Hematopoietic multipotent progenitor cell treated with erythropoietin and hydrocortisone succinate and interleukin-3 and kit ligand, for 17 days (in vitro differentiated cells): ENCODE measurements at places on chromosomes 6 and 20.

- no peak for DNase-seq
These were observed 255.7 kb upstream of the THEMIS start for GRCh38 chr6:128156321-128157111.

GRCh38 chr6:129475477-129476247 is 234.3 kb downstream of the ARHGAP18 start:
- DNase-seq: no peak

- DNase-seq: no peak
These were observed 113.5 kb upstream of the PHACTR1 start for GRCh38 chr6:12602951-12603672.

GRCh38 chr6:39917981-39918380 is 16.3 kb downstream of the MOCS1 start:
- DNase-seq: no peak

- DNase-seq: no peak
These were observed 281.8 kb downstream of the NRN1 start for GRCh38 chr6:5724911-5725310.

DNA sequence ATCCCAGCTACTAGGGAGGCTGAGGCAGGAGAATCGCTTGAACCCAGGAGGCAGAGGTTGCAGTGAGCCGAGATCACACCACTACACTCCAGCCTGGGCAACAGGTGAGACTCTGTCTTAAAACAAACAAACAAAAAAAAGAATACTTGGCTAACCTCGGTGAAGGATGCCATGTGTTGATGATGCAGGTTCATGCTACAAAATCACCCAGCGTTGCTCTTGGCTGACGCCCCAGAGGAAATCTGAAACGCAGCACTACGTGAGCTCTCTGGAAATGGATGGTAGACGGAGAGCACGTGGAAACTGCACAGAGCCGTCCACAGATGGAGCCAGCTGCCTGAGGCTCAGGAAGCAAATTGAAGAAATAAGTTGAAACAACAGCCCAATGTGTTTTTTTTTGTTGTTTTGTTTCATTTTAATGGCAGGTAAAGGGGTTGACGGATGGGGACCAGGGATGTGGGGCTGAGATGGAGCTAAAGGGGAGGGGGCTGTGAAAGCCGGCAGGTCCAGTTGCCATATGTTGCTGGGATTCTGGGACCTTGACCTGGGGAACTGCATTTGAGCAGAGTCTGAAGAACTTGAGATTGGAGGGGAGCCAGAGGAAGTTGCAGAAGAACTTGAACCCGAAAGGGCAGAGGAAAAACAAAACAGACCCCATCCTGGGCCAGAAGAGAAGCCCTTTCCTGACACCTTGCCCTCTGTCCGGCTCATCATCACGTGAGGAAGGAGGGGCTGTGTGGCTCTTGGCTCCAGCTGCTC is 12.8 kb upstream of the MANBAL start:
- DNase-seq: no peak

- DNase-seq: no peak
These were observed 33.0 kb downstream of the PIGU start for GRCh38 chr20:34643928-34644327.

GRCh38 chr6:154410619-154411072 is 54.0 kb upstream of the IPCEF1 start:
- DNase-seq: no peak

- peak; percentile 71 for DNase-seq
These were observed 37.5 kb upstream of the IER3 start for GRCh38 chr6:30781743-30782424.

GRCh38 chr6:160263196-160263939 is 4.7 kb upstream of the SLC22A2 start:
- DNase-seq: peak; percentile 37

DNA sequence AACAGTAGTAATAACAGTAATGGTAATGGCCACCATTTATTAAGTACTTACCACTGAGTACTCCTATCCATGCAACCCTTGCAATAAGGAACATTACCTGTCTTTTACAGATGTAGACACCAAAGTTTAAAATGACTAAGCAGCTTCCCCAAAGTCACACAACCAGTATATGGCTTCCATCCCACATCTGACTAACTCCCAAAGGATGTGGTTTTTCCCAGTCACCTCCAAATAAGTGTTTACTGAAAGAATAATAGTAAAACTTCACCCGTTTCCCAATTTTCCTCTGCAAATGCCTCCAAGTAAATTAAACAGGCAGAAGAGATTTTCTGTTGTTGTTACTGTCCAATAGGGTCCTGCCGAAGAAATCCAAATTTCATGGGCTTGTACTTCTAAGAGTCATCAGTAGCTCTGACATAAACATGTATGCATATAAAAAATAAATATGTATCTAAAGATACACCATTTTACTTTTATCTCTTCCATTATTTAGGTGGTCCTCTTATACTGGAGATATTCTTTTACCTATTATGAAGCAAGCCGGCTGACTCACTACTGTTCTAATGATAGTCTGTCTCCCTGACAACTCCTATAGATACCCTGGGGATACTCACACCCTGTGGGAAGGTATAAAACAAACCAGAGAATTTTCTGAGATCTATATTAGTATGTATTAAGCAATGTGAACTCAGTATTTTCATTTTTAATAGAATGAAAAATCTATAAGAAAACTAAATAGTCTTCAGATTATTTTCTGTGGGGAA is 77.9 kb upstream of the ID4 start:
- DNase-seq: no peak

GRCh38 chr6:146543211-146543939 is at the start of gene RAB32:
RAB32 (plus strand) TSS chr6:146543833; CDS start chr6:146543872, 39 bp downstream.
- no peak for DNase-seq

- no peak for DNase-seq
These were observed 36.8 kb downstream of the C6orf15 start for GRCh38 chr6:31075528-31075927.

GRCh38 chr20:48532028-48532427 is 295.8 kb downstream of the PREX1 start:
- no peak for DNase-seq

DNA sequence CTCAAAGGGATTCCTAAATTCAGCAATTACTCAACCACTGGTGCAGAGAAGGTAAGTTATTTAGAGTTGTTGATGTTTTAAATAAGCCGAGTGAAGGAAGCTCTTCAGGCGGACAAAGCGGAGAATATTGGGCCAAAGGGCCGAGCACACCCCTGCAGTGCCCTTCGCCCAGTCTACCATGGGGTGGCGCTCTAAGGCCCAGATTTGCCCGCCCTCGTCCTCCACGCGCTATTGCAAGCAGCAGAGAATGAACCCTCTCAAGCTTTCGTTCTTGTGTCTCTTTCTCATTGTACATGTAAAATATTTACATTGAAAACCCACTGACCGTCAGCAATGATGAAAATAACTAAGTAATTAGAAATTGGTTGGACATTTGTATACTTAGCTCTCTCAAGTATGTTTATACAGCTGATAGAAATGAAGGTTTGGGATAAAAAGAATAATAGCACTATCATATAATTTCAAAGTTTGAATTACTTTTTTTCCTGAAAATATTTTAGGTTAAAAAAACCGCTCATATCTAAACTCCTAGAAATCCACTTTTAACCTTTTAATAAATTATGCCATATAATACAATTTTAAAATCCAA is 195.0 kb upstream of the CEP162 start:
- DNase-seq: no peak

DNA sequence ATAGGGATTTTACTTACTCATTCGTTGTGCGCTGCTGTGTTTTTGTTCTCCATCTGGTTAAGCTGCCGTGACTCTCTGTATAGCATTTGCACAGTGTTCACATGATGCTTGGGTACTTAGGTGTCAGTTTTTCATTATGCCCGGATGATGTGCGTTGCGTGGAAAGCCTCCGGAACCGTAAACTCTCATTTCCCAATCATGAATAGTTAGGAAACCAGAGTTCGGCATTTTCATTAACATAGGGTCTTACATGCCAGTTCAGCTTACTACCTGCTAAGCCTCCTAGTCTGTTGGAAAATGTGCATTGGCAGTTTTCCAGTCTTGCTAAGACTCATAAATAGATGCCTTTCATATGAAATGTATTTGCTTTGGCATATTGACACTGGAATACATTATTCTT is 483.4 kb upstream of the FLRT3 start:
- DNase-seq: no peak

- no peak for DNase-seq
These were observed 55.6 kb downstream of the SASH1 start for GRCh38 chr6:148398244-148398643.

DNA sequence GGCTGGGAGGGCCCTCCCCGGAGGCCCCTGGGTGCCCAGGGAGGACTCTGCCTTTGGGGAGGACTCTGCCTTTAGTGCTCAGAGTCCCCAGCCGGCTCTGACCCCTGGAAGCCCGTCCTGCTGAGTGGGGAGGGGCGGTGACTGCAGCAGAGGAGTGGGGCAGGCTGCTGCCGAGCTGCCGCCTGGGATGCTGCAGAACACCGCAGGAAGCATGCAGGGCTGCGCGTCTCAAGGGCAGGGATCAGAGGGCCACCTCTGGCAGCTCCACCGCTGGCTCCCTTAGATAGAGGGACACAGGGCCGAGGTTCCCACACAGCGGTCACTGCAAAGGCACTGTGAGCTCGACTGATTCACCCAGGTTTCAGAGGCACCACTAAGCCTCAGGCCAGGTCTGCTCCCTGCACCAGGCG is 82.2 kb upstream of the GATA5 start:
- no peak for DNase-seq

DNA sequence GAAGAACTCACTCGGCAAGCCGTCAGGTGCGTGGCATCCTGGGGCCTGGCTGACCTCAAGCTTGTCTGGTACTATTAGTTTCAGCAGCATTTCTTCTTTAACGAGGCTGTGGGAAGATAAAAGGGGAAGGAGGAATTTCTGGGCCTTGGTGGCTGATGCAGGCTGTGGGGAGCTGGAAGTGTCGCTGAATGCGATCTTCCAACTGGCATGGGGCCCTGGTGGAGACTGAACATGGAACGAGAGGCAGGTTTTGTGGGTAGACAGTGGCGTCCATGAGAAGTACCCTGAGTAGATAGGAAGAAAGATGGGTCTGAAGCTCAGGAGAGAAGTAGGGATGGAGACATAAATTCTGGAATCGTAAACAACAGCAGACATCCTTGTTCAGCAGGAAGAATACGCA is 23.9 kb downstream of the ERMARD start:
- no peak for DNase-seq

DNA sequence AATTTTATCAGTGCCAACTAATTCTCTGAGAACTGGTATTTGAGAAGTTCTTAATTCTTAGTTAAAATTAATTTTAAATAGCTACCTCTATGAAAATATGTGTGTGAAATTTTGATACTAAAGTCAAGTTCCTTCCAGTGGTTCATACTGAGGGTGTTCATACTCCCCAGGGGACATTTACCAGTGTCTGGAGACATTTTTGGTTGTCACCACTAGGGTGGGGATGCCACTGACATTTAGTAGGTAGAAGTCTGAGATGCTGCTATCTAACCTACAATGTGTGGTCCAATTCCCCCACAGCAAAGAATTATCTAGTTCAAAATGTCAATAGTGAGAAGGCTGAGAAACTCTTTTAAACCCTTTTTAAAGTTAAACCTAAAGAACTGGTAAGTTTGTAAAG is 463.8 kb downstream of the ADGRB3 start:
- no peak for DNase-seq
